IMR-90 (cell line): ENCODE measurements at places on chromosomes 13 and 19. TPM values are rescaled to one million over a fixed set of nuclear protein-coding genes. Genes with fewer than 3 reads are reported as not detected.

DNA sequence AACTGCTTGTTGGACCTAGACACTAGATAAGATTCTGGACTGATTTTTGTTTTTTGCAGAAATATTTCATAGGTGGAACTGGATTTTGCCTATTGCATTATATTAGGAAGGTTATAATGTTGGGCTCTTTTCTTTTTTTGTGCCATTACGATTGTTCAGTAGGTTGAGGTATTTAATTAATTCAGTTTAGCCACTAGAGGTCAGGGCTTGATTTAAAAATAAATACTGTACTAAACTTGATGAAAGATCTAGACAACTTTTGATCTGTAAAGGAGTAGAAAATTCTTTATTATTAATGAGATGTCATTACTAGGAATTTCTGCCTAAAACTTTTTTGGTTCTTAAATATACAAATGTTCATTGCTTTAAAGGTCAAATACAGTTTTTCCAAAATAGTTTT is 15.2 kb upstream of the SUPT20H start:
- peak; percentile 49 for DNase-seq

- DNase-seq, result no peak
Observed at GRCh38 chr19:43620061-43621001, 902 bp upstream of the ZNF428 start.

DNA sequence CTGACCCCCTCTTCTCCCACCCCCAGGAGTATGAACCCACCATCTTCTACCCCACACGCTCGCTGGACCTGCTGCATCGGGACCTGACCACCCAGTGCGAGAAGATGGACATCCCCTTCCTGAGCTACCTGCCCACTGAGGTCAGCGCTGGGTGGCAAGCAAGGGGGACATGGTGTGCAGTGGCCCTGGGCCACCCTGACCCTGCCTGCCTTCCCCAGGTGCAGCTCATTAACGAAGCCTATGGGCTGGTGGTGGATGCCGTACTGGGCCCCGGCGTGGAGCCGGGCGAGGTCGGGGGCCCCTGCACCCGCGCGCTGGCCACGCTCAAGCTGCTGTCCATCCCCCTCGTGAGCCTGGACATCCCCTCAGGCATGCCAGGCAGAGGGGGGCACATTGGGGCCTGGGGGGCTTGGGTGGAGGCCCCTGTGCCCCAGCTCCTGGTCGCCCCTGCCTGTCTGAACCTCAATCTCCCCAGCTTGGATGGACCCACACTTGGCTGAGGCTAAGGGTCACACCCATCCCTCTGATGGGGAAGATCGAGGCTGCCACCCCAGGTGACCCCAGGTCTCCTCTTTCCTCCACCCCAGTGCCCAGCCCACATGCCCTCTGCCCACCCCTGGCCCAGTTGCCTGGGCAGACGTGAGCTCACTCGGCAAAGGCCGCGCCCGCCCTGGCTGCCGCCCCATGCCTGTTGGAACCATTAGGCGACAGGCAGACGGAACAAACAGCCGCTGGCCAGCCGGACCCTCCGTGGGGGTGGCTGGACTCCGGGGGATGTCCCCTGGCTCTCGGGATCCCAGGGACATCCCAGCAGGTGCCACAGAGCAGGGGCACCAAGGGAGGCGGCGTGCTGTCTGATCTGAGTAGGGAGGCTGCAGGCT is 2.5 kb upstream of the CILP2 start:
- DNase-seq, result no peak

GRCh38 chr19:15666186-15666585 is 6.7 kb upstream of the CYP4F12 start:
- no peak for DNase-seq

ACP4 gene
- not detected in 2 replicates for total RNA-seq

- DNase-seq, result no peak
Observed at GRCh38 chr19:50794876-50795663, 4.9 kb downstream of the ACP4 start.

- DNase-seq, result no peak
Observed at GRCh38 chr13:42345367-42345766, 73.4 kb downstream of the AKAP11 start.

DNA sequence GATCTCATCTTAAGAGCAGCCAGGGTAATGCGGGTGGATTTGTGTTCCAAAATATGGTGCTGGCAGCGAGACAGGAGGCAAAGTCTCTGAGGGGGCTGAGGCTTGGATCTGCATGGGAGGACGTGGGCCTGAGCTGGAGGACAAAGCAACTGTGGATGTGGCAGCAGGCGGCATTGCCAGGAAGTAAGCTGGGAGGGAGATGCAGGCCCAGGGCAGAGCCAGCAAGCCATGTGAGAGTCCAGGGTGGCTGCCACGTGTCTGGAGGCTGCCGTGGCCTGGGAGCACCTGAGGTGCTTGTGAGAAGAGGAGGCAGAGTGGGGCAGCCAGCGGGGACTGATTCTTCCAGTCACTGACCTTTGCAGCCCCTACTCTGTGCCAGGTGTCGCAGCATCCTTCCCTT is 52.0 kb downstream of the DPF1 start:
- DNase-seq, result no peak

GRCh38 chr13:71255633-71256032 is 611.4 kb downstream of the DACH1 start:
- DNase-seq, result no peak

DNA sequence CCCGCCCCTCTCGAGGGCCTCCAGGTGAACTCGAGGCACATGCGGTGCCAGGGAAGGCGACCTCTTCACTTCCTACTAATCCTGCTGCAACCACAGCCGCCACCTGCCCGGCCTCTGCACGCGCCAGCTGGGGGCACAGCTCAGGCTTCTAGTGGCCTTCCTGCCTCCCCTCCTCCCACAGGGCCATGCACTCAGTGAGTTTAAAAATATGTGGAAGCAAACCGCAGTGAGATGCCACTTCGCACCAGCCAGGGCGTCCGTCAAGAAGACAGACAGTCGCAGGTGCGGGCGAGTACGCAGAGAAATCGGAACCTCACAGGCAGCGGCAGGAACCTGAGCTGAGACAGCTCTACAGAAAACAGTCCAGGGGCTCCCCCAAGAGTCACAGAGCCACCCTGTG is 10.4 kb downstream of the LMNB2 start:
- DNase-seq, result no peak
